Lower lobe of right lung (tissue), 2 donors: ENCODE measurements at places on chromosomes 1 and 21. TPM values are rescaled to one million over a fixed set of nuclear protein-coding genes. Genes with fewer than 3 reads are reported as not detected.

GRCh38 chr1:113534130-113534817 lies 144.0 kb downstream of the MAGI3 start:
- no peak overlapping the region for H3K27ac ChIP-seq
- no peaks in the 10 kb centered on the region for H3K27me3 ChIP-seq
- H3K4me3 ChIP-seq = no peak overlapping the region
- no peaks in the 10 kb centered on the region for H3K36me3 ChIP-seq
- no peak for DNase-seq
- H3K4me1 ChIP-seq = no peaks in the 10 kb centered on the region

Gene GFI1
- 3.3 TPM for total RNA-seq

DNA sequence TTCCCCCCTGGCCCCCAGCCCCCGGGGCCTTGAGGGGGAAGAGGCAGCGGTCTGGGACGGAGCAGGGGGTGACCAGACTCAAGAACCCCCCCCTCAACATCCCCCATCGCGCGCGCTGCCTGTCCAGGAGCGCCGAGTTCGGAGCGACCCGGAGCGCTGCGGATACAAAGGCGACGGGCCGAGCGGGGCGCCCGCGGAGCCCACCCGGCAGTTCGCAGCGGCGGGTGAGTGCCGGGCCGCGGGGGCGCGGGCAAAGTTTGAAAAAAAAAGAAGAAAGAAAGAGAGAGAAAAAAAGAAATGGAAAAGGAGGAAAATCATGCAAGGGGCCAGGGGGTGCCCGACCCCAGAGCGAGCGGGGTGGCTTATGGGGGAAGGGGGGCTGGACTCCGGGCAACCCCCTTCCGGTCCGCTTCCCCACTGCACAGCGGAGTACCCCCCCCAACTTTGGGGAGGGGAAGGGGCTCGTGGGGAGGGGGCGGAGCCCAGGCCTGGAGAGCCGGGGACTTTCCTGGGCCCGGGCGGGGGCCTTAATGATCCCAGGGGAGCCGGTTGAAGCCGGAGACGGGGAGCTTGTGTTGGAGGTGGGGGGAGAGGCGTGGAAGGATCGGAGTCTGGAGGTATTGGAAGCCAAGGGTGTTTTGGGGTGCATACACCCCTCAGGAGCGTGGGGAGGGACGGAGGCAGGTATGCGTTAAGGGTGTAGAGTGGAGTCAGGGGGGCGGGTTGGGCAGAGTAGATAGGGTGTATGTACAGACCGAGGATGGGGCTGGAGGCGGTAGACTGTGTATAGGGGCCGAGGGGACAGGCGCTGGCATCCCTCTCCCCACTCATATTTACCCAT lies 502 bp downstream of the VANGL2 start:
- H3K4me3 ChIP-seq = peak overlapping the region; percentile 68
- H3K4me1 ChIP-seq = peaks cover 4% of the 10 kb centered on the region
- DNase-seq = no peak
- no peaks in the 10 kb centered on the region for H3K36me3 ChIP-seq
- peaks cover 21% of the 10 kb centered on the region for H3K27me3 ChIP-seq

- peaks cover 17% of the 10 kb centered on the region for H3K4me1 ChIP-seq
- peaks cover 28% of the 10 kb centered on the region for H3K36me3 ChIP-seq
- no peak overlapping the region for H3K4me3 ChIP-seq
- no peak overlapping the region for H3K27ac ChIP-seq
- DNase-seq = no peak
Observed at GRCh38 chr21:43933199-43933598, 68.2 kb downstream of the AGPAT3 start.

DNA sequence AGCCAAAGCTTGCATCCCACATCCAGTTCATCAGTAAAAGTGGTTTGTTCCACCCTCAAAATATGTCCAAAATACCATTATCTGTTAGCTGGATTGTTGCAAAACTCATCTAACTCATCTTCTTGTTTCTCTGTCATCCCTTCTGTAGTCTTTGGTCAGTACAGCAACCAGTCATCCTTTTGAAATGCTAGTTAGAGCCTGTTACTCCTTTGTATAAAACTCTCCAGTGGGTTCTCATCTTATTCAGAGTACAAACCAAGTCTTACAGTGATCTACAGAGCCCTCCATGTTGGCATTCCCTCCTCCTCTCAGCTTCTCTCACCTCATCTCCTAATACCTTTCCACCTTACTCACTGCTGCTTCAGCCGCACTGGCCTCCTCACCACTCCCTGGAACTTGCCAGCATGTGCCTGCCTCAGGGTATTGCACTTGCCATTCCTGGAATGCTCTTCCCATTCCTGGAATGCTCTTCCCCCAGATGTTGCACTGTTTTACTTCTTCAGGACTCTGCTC lies 70.6 kb downstream of the LAMC1 start:
- H3K36me3 ChIP-seq = no peaks in the 10 kb centered on the region
- no peak overlapping the region for H3K27ac ChIP-seq
- peaks cover 54% of the 10 kb centered on the region for H3K4me1 ChIP-seq
- H3K27me3 ChIP-seq = no peaks in the 10 kb centered on the region

GRCh38 chr1:211344152-211344618 lies 17.6 kb downstream of the TRAF5 start:
- no peaks in the 10 kb centered on the region for H3K27me3 ChIP-seq
- no peaks in the 10 kb centered on the region for H3K4me1 ChIP-seq
- no peak overlapping the region for H3K27ac ChIP-seq

Gene DPM3
- total RNA-seq = 62.3 TPM

Gene TEX38
- not detected for total RNA-seq

GRCh38 chr1:74673351-74674111 lies at the start of gene ERICH3:
Gene ERICH3 (minus strand): TSS chr1:74673792. CDS start chr1:74673519, 273 bp downstream.
- no peak within 1 kb of the TSS for H3K27ac ChIP-seq
- DNase-seq = peak; percentile 42
- peaks cover 7% of the 10 kb centered on the region for H3K4me1 ChIP-seq
- H3K4me3 ChIP-seq = peak within 1 kb of the TSS; percentile 36

DNA sequence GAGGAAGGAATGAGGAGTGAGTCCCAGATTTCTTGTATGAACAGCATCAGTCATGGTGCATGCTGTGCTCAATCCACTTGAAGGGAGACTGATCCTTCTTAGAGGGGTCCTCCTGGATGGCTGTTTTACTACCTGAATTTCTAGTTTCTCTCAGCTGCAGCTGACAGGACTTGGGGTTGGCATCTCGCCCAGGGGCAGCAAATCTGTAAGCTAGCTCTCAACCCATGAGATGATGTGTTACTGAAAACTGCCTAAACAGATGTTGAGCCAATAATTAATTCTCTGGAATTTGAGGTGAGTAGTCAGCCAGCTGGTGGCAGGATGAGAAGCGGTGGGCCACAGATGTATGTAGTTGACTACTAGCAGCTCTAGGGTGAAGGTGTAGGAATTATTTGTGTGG lies 19.6 kb downstream of the BACH1 start:
- no peak for DNase-seq
- H3K36me3 ChIP-seq = peaks cover 22% of the 10 kb centered on the region
- H3K4me1 ChIP-seq = peaks cover 70% of the 10 kb centered on the region
- H3K4me3 ChIP-seq = no peak overlapping the region

Gene CACNA1S
- total RNA-seq = 0.06 TPM

GRCh38 chr1:93694819-93695218 lies 13.2 kb upstream of the BCAR3 start:
- DNase-seq = no peak
- peaks cover 31% of the 10 kb centered on the region for H3K4me1 ChIP-seq
- H3K27me3 ChIP-seq = no peaks in the 10 kb centered on the region
- H3K4me3 ChIP-seq = no peak overlapping the region

Gene SYNC
- 14.5 TPM for total RNA-seq

Gene AHCTF1
- total RNA-seq = 36.0 TPM

DNA sequence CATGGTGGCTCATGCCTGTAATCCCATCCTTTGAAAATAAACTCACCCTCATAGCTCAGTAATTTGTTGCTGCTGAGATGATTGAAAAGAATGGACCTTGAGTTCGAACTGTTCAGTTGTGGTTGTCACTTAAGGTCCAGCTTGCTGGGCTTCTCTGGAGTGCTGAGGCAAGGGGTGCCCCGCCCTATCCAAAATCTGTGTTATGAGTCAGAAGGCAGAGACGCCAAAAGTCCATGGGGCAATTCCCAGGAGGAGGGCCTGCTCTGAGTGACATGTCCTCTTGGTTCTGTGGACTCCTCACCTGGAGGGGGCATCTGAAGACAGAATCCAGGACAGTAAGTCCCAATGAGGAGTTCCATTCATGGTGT lies 64.8 kb downstream of the MYOM3 start:
- no peak overlapping the region for H3K27ac ChIP-seq
- no peaks in the 10 kb centered on the region for H3K36me3 ChIP-seq
- DNase-seq = no peak
- H3K4me1 ChIP-seq = peaks cover 22% of the 10 kb centered on the region

GRCh38 chr1:225611537-225612223 lies 41.2 kb downstream of the ENAH start:
- no peak overlapping the region for H3K27ac ChIP-seq
- no peaks in the 10 kb centered on the region for H3K27me3 ChIP-seq
- peaks cover 10% of the 10 kb centered on the region for H3K4me1 ChIP-seq
- no peak for DNase-seq
- H3K36me3 ChIP-seq = no peaks in the 10 kb centered on the region

DNA sequence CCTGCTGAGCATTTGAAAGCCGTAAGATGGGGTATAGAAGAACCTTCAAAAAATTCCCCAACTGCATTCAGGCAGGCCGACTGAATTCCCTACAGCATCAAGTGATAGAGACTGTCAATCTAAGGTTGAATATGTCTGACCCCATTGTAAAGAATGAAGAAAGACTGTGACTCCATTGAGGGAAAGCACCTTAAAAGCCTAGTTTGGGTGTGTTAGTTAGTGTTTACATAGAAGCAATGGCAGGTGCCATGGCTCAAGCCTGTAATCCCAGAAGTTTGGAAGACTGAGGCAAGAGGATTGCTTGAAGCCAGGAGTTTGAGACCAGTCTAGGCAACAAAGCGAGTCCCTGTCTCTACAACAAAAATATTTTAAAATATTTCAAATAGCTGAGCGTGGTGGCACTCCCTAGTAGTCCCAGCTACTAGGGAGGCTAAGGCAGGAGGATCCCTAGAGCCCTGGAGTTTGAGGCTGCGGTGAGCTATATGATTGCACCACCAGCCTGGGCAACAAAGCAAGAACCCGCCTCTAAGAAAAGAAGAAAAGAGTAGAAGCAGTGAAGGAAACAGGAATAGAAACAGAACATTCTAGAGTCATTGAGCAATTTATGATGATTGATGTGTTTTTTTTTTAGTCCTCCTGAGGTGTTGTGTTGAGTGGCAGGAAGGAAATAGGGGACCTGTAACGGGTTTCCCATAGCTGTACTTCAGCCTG lies 15.4 kb downstream of the POLR3GL start:
- H3K36me3 ChIP-seq = no peaks in the 10 kb centered on the region
- no peak for DNase-seq
- H3K27me3 ChIP-seq = no peaks in the 10 kb centered on the region
- H3K27ac ChIP-seq = peak overlapping the region; percentile 96

GRCh38 chr1:24857507-24858133 lies 72.5 kb downstream of the RUNX3 start:
- H3K4me1 ChIP-seq = peaks cover 9% of the 10 kb centered on the region
- H3K4me3 ChIP-seq = no peak overlapping the region
- no peak overlapping the region for H3K27ac ChIP-seq
- peaks cover 8% of the 10 kb centered on the region for H3K27me3 ChIP-seq
- no peak for DNase-seq

Gene TOMM40L
- total RNA-seq = 11.6 TPM

DNA sequence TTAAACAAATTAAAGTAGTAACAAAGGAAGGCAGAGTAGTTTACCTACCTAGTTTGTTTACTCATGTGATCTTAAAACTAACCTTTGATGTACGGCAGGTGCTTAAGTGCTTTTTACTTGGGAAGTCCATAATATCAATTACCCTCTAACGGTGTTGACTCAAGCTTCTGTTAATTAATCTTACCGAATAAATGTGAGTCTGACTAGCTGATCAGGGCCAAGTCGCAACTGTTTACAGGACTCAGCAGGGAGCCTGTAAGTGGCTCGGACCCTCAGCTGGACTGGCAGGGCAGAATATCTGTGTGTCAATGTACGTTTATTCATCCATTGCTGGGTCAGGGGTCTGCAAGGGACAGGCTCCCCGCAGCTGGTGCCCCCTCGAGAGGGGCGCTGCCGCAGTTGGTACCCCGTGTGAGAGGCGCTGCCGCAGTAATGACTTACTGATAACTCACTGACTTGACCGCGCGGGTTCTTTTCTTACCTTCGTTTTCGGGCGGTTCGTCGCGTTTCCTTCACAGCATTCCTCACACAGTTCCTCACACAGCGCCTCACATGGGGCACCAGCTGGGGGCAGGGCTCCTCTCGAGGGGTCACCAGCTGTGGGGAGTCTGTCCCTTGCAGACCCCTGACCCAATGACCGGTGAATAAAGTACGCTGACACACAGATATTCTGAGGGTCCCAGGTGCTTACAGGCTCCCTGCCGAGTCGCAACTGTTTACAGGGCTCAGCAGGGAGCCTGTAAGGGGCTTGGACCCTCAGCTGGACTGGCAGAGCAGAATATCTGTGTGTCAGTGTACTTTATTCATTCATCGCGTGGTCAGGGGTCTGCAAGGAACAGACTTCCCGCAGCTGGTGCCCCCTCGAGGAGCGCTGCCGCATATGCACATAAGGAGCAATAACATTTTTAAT lies 3.0 kb downstream of the FMO1 start:
- peaks cover 10% of the 10 kb centered on the region for H3K27me3 ChIP-seq
- no peak for DNase-seq
- no peak overlapping the region for H3K27ac ChIP-seq

DNA sequence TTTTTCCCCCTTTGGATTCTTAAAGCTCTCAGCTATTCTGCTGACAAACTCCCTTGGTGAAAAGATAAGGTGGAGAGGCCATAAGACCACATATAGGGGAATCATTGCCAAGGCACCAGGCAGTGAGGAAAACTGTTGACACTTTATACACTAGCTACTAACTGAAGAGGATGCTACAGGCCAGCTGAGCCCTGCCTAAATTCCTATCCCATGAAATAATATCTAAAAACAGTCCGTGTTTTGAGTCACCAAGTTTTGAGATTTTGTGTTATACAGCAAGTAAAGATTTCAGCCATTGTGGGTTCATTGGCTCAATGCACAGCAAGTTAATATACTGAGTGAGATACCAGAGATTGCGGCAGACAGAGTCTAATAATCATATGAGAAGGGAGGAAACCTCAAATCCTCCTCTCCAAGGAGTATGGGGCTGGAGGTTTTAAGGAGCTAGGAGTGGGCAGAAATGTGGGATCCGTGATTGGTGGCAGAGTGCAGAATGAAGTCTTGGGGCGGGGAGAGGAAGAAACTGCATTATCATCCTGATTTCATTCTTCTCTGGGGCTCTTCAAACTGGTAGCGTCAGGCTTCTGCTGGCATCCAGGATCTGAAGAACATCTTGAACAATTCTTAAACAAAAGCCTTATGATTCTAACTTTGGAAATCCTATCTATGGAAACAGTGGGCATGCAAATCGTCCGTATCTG lies 9.2 kb downstream of the CLDN8 start:
- no peaks in the 10 kb centered on the region for H3K27me3 ChIP-seq
- H3K4me1 ChIP-seq = no peaks in the 10 kb centered on the region
- no peak overlapping the region for H3K27ac ChIP-seq
- H3K36me3 ChIP-seq = no peaks in the 10 kb centered on the region
- DNase-seq = no peak
